ENCODE measurements at places on chromosomes 2 and 18.

- DNase-seq = no peak
Measured at GRCh38 chr18:8994603-8995002, 107.9 kb upstream of the NDUFV2 start.

DNA sequence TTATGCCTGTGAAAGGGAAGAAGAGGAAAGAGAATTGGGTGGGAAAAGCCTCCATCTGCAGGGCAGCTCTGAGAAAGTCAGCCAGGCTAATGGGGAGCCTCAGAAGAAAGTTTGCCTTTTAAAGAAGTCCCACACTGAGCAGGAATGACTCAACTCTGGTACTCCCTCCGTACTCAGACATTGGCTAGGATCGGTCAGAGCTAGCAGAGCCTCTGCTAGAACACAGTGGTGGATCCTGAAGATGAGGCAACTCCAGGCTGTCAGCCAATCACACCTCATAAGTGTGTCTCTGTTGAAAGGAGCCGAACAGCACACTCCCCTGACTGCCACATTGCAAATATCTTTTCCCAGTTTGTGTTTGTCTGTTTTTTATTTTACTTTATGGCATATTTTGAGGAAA is 96.9 kb downstream of the HNRNPLL start:
- DNase-seq = no peak

GRCh38 chr2:236040600-236041328 is 127.4 kb downstream of the GBX2 start:
- DNase-seq = no peak

GRCh38 chr18:44625386-44625785 is 55.3 kb upstream of the SETBP1 start:
- no peak for DNase-seq

DNA sequence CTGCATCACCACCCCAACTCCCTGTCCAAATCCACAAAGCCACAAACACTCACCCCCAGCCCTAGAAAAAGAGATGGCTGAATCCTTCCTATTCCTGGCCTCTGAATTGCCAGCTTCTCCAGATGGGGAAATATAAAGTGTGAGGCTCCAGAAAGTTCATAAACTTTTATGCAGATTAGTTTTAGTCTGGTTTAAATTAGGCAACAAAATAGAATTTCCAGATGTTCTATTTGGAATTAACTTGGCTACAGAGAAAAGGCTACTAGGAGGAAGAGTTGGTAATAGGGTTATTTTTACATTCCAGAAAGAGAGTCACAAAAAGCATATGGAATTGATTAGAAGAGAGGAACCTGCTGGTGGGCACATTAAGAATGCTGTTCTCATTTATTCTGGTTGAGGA is 56.0 kb downstream of the EN1 start:
- DNase-seq = no peak

- no peak for DNase-seq
Measured at GRCh38 chr2:218041302-218042168, 27.5 kb upstream of the RUFY4 start.

- no peak for DNase-seq
Measured at GRCh38 chr2:7020468-7020867, 103.3 kb downstream of the RNF144A start.

DNA sequence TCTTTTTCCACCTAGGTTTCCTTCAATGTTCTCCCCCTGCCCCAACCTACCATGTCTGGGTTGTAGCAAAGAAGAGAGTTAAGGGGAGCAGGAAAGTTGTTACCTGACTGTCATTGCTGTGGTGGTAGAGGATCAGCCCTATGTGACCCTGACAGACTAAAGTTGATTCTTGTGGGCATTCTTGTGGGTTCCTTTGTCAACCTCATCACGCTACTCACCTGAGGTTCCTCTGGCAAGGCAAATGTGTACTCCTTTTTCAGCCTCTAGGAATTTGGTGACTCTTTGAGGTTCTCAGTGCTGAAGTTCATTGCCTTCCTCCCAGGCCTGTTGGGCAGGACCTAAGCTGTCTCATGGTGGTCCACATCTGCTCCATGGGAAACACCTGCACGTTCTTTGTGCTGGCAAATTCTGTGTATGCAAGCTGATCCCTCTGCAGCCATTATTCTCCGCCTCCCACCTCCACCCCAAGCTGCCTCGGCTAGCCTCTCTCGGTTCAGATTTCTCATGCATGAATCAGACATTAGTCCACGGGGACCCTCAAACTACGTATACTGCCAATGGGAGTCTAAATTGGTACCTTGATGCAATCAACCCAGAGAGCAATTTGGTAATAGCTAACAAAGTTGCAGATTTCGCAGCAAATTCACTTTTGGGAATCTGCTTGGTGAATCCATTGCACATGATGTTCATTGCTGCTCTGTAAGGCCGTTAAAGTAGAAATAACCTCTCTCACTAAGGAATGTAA is 1.5 kb upstream of the GMCL1 start:
- DNase-seq = no peak

GRCh38 chr2:66445076-66445924 is 10.4 kb downstream of the MEIS1 start:
- no peak for DNase-seq

GRCh38 chr18:50006470-50007046 is 188.4 kb downstream of the MYO5B start:
- DNase-seq = no peak

DNA sequence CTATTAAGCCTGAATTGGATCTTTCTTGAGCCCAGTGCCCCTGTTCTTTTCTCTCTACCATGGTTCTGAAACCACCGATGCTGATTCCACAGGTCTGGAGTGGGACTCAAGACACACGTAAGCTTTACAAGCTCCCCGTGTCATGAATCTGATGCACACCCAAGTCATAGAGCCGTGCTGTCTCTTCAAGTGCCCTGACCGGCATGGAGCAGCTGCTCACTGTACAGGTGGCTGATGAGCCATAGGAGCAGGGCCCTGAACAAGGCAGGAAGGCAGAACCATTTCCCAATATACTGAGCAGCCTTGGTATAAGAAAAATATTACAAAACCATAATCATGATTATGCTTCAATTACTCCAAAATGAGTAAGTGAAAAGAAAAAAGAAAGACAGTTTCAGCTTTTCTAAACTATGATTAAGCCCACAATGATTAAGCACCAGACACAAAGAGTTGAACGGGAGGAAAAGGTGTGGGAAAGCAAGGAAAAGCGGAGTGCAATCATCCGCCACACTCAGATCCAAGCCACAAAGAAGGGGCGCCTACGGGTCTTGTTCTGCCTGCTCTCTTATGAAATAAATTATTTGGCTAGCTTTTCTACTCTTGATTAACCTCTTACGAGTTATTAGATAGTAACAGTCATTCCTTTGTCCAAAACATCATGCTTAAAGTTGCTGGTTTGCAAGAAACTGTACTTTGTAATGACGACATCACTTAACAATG is 41.7 kb downstream of the NOL10 start:
- DNase-seq = no peak

GRCh38 chr2:180947208-180947689 is 33.2 kb upstream of the UBE2E3 start:
- no peak for DNase-seq

DNA sequence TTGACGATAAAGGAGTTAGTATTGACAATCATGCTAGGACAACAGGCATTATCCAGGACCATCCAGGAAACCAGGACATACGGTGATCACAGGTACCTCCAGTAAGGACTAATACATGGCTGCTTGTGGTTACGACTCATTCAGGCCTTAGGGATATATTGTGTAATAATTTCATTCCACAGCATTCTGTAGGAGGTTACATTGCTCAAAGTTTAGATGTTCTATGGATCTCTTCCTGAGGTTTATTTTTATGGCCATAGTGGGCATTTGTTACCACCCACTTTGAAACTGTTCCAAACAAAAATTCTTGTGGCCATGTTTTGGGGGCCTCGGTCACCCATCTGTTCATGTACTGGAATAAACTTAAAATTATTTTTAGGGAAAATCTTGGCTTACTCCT is 431.6 kb downstream of the METTL4 start:
- no peak for DNase-seq

GRCh38 chr2:170823898-170824215 is 7.2 kb downstream of the GAD1 start:
- no peak for DNase-seq

GRCh38 chr2:237293978-237294377 is 120.0 kb downstream of the COL6A3 start:
- DNase-seq = no peak

- peak; percentile 71 for DNase-seq
Measured at GRCh38 chr2:98649135-98649991, 41.0 kb downstream of the UNC50 start.

- DNase-seq = peak; percentile 36
Measured at GRCh38 chr2:37323781-37324535, 675 bp downstream of the PRKD3 start.

DNA sequence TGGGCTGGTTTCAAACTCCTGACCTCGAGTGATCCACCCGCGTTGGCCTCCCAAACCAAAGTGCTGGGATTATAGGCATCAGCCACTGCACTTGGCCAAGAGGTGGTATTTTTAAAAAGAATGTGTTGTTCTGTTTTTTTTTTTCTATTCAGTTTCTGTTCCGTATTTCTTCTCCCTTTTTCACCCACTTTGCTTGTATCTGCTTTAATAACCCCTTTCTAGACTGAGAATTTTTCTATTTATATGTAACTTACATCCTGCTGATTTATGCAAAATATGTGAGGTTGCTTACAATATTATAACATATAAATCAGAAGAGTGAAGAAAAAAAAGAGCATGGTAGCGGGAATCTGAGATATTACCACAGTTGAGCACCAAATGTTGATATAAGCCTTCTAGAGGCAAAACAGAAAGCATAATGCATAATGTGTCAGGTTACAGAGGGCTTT is 17.2 kb upstream of the LYPD6B start:
- DNase-seq = no peak

DNA sequence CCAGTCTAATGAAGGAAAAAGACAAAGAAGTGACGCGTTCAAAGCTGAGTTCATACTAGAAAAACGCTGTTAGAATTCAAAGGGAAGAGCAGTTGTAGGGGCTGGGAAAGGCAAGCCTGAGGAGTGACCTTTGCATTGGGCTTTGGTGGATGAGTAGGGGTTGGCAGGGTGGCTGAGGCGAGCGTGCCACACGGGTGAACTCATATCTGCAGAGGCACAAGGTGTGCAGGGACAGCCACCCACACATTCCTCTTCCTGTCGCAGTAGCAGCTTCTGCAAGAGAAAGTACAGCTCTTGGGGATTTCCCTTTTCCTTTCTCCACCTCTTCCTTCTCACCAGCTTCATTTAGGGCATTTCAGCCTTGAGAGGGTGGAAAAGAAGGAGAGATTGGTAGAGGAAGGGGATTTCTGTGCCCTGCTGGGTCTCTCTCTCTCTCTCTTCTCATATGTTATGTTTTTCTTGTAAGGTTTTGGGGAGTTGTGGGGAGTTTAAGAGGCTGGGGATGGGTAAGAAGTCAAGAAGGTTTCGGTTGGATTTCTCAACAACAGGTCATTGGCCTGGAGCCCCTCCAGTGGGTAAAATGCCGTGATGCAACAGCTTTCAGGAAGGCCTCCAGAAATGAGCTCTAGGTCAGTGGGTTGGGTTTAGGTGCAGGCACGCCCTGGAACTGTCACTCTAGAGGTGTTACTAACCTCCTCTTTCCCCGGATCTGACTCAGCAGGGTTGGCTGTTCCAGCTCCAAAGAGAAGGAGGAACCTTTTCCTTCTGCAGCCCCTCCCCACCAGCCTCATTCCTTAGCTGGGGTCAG is 40.1 kb downstream of the ODC1 start:
- peak; percentile 36 for DNase-seq

- DNase-seq = no peak
Measured at GRCh38 chr2:168216351-168217005, 30.9 kb downstream of the STK39 start.

DNA sequence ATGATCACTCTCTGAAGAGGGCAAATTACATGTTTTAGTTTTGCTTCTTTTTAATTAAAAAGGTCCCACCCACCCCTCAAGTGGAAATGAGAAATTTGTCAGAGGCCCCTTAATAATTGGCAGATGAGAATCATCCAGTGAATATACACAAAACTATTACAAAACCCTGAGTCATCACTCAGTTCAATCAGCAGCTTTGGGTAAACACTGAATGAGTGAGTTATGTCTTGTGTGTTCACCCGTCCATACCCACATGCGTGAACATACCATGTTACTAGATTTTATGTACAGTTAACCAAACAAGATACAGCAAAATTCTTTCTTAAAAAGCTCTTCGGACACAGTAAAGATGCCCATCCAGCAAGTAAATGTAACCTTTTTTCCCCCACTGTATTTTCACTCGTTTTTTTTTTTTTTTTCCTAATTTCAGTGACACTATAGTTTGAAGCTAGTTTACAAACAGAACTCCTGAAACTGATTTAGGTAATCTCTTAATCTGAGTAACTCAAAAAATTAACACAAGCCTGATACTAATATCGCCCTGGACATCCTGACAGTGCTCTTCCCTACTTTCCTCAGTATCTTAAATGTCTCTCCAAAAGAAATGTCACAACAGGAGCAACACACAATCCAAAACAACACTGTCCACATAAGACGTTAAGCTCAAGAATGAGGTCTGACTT is 1.4 kb downstream of the PSME4 start:
- DNase-seq = peak; percentile 38

DNA sequence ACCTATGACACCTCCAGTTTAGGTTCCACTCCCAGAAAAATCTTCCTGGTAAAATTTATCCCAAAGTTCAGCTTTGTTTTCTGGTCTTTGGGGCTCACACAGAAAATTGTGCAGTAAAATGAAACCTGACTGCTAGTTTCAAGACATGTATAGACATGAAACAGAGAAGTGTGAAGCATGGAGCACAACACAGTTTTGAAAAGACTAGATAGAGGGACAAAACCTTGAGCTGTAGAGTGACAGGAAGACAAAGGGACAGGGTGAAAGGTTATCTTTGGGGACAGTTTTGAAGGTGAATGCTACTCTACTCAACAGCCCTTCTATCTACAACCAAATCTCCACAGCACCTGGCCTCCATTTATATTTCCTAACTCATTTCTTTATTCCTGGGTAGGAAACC is 352.6 kb downstream of the RBM43 start:
- no peak for DNase-seq

DNA sequence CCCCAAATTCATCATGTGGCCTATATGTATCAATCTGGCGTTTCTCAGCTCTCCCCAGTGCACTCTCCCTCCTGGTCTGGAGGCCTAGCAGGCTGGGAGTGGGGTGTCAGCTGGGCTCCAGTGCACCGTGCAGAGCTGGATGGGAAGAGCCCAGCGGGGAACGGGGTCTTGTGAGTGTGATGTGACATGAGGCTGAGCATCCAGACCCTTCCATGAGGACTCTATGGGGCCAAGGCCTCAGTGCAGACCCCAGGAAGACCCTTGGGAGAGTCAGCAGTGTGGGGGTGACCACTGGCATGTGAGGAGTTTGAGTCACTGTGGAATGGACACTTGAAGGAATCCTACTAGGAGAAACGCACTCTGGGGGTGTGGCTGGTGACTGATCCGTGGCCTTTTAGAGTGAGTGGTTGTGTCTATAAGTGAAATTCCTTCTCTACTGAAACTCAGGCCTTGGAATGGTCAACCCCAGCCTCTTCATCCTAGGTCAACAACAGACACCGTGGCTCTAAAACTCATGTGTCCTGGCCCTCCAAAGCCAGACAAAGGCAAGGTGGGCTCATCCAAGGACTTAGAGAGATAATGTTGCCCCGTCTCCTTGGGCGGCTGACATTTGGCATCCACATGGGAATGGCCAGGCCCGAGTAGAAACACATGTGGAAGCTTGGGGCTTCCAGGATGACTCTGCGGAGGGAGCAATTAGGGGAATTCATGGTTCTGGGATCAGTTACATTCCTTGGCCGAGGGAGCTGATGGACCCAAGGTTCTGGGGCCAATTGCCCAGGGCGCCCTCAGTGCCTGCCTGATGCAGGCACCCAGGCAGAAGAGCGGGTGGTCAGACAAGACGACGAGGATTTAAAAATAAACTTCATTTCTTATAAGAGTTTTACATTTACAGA is 156.0 kb upstream of the TWIST2 start:
- DNase-seq = no peak

Measured in NCI-H345 (cell line).